ENCODE measurements at places on chromosomes 7 and 10. TPM values are rescaled to one million over a fixed set of nuclear protein-coding genes. Genes with fewer than 3 reads are reported as not detected.

DNA sequence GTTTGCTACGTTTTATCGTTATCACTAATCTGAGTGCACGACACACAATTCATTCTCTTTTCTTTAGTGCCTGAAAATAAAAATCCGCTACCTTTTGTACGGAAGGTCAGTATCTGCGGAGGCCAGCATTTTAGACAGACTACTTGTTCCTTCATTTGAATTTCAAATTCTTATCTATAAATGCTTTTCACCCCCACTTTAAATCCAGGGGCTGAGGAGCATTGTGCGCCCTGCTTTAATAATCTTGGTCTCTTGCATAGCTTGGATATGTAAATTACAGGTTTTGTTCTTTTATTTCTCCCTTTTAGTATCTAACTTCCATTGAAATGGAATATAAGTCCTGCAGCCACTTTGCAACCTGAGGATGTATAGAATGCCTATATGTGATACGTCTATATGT lies 44.7 kb downstream of the NRP1 start:
- DNase-seq: no peak
- H3K4me3 ChIP-seq: no peak overlapping the region
- H3K4me1 ChIP-seq: peaks cover 48% of the 10 kb centered on the region
- no peaks in the 10 kb centered on the region for H3K36me3 ChIP-seq

GRCh38 chr10:116646502-116646901 lies 25.7 kb downstream of the PNLIPRP2 start:
- H3K27me3 ChIP-seq: no peaks in the 10 kb centered on the region
- no peak overlapping the region for H3K27ac ChIP-seq
- H3K36me3 ChIP-seq: no peaks in the 10 kb centered on the region
- H3K4me1 ChIP-seq: no peaks in the 10 kb centered on the region
- no peak overlapping the region for H3K4me3 ChIP-seq
- no peak for DNase-seq

GRCh38 chr7:154953006-154953684 lies 49.8 kb downstream of the PAXIP1 start:
- no peak overlapping the region for H3K4me3 ChIP-seq
- no peak overlapping the region for H3K27ac ChIP-seq
- H3K4me1 ChIP-seq: no peaks in the 10 kb centered on the region
- DNase-seq: no peak
- H3K36me3 ChIP-seq: peaks cover 5% of the 10 kb centered on the region

DNA sequence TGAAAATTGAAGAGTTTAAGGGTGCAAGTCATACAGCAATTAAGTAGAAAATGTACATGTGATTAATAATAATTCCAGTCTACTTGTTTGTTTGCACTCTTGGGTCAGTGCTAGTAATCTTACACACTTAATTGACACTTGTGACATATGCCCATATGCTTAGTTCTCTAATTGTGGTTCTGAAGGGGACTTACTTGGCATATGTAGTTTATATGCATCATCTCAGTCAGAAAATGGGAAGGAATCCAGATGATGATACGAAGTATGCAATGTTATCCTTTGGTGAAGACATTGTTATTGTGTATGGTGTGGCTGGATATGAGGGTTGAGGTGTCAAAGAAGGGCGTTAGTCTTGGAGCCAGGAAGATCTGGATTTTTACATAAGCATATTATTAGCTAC lies 193.5 kb upstream of the HDAC9 start:
- no peak for DNase-seq
- H3K4me3 ChIP-seq: no peak overlapping the region
- no peaks in the 10 kb centered on the region for H3K27me3 ChIP-seq

DNA sequence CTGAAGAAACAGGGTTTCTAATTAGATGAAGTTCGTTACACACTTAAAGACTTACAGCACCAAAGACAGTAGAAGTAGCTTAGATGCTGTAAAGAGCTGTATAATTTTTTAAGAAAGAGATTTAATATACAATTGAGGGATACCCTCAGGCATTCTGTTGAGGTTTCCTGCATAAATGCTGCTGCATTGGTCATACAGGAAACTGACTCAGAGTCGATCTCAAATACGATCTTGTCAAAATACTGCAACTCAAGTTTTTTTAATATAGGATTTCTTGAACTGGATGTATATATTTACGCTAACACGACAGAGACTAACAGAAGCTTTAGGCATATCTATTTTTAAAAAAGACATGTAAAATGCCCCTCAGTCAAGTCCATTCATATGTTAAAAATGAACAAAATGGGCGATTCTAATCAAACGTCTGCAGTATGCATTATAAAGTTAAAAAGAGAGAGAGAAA lies 2.4 kb upstream of the ARID5B start:
- H3K27ac ChIP-seq: peak overlapping the region; percentile 99
- H3K4me3 ChIP-seq: peak overlapping the region; percentile 13
- DNase-seq: no peak
- H3K27me3 ChIP-seq: no peaks in the 10 kb centered on the region

GIMAP5 gene
- not detected for total RNA-seq

FRA10AC1 gene
- total RNA-seq: 12.5 TPM

GRCh38 chr7:32890010-32890792 lies 1.4 kb downstream of the KBTBD2 start:
- H3K36me3 ChIP-seq: no peaks in the 10 kb centered on the region
- peaks cover 43% of the 10 kb centered on the region for H3K4me1 ChIP-seq
- peak overlapping the region; percentile 86 for H3K4me3 ChIP-seq
- DNase-seq: peak; percentile 59

- 0 out of 2 replicates have a peak, but pooled peaks cover 5% of the 10 kb centered on the region for H3K4me1 ChIP-seq
- no peaks in the 10 kb centered on the region for H3K27me3 ChIP-seq
- H3K4me3 ChIP-seq: no peak overlapping the region
- no peaks in the 10 kb centered on the region for H3K36me3 ChIP-seq
- no peak overlapping the region for H3K27ac ChIP-seq
- peak; percentile 61 for DNase-seq
Observed at GRCh38 chr7:134724606-134725005, 54.8 kb upstream of the CALD1 start.

DNA sequence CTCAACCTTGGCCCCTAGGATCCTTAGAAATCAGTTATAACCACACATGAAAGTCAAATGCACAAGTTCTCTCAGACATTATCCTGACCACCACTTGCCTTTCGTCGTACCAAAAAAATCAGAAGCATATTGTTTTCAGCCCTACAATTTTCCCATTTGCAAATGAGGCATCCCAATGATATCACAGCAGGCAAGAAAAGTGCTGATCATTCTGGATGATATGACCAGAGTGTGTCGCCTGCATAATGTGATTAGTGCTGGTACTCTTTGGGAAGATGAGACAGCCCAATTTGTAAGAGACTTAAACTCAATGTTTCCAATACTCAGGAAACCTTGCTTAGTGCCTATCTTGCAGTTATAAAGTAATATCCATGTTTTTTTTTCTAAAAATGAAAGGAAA lies 168.0 kb downstream of the SORCS1 start:
- no peaks in the 10 kb centered on the region for H3K4me1 ChIP-seq
- no peaks in the 10 kb centered on the region for H3K27me3 ChIP-seq
- no peak overlapping the region for H3K4me3 ChIP-seq
- no peaks in the 10 kb centered on the region for H3K36me3 ChIP-seq
- DNase-seq: no peak
- H3K27ac ChIP-seq: no peak overlapping the region

IKZF1 gene
- not detected for total RNA-seq

C1GALT1 gene
- 52.2 TPM for total RNA-seq

DNA sequence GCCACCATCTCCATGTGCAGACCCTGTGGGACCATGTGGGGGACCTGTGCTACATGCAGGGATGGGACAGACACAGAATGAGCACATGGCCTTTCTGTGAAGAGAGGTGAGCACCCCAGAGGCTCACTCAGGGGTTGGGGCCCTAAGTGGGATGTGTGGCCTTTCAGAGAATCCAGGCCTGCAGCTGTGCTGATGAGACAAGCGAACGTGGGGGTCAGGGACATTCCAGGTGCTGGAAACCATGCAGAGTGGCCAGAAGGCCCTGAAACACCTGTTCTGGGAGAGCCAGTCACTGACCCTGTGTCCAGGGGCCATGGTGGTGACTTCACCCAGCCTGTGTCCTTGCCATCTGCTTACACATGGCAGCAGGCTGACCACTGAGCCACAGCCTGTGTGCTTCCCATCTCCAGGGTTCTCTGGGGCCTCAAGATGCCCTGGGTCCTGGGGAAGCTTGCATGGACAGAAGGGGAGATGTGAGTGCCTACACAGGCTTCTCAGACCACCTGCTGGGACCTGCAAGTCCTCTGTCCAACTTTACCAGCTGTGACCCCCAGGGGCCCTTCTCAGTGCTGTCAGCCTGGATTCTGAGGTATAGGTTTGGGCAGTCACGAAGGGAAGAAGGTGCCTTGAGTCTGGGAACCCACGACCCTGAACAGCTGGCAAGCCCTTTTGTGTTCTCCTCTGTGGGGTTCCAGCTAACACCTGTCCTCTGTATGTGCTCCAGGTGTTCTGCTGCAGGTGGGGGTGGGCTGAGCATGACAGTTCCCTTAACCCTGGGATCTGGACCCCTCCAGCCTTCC lies 17.6 kb downstream of the RAMP3 start:
- no peaks in the 10 kb centered on the region for H3K36me3 ChIP-seq
- H3K27me3 ChIP-seq: no peaks in the 10 kb centered on the region
- H3K27ac ChIP-seq: no peak overlapping the region
- no peaks in the 10 kb centered on the region for H3K4me1 ChIP-seq
- no peak overlapping the region for H3K4me3 ChIP-seq

GRCh38 chr10:69394020-69394419 lies 22.7 kb downstream of the TACR2 start:
- H3K27ac ChIP-seq: no peak overlapping the region
- H3K4me1 ChIP-seq: peaks cover 4% of the 10 kb centered on the region

GRCh38 chr10:6365384-6365783 lies 162.7 kb downstream of the PFKFB3 start:
- H3K27me3 ChIP-seq: no peaks in the 10 kb centered on the region
- no peaks in the 10 kb centered on the region for H3K36me3 ChIP-seq
- no peak overlapping the region for H3K4me3 ChIP-seq
- peaks cover 33% of the 10 kb centered on the region for H3K4me1 ChIP-seq
